ENCODE measurements at places on chromosomes 7 and 10.

DNA sequence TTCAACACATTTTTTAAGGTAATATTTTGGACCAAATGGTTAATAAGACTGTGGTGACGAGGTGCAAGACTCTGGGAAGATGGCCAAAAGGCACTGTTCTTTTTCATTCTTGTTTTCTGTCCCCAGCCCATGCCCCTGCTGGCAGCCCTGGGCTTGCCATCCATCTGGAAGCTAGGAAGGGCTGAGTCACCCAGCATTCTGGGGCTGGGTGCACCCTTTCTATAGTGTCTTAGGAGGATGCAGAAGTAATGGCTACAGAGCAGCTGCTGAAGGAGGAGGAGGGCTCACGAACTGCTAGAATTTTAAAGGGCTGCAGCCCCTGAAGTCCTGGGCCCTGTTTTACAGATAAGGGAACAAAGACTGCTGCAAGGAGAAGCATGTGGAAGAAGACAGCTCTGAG lies 42.8 kb upstream of the ZNF32 start:
- no peak for DNase-seq

GRCh38 chr10:132390921-132391675 lies 5.9 kb upstream of the PWWP2B start:
- DNase-seq, result no peak

DNA sequence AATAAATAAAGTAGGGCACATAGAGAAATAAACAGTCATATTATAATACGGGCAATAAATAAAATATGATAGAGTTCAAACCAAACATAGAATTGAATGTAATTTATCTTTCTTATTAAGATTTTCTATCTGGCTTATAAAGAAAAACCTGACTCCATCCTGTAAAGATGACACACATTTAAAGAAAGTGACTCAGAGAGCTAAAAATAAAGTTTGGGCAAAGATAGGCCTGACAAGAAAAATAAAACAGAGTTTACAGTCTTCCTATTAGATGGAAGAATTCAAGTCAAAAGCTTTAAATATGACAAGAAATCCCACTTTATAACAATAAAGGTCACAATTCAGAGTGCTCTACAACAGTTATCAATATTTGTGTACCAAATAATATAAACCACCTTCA lies 580.6 kb downstream of the PHTF2 start:
- DNase-seq, result no peak

DNA sequence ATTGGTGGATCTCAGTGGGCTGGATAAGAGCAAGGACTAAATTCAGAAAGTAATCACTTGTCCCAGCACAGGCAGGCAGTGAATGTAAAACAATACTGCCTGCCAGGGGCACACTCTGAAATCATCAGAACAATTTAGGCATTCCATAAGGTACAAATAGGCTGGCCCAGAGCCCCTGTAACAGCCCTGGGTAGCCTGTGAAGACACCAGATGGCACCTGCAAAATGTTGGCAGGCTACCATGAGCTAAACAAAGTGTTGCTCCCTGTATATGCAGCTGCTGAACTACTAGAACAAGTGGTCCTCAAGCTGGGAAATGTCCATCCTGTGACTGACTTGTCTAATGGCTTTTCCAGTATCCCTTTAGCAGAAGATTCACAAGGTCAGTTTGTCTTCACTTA lies 3.0 kb upstream of the PRSS37 start:
- DNase-seq, result no peak

DNA sequence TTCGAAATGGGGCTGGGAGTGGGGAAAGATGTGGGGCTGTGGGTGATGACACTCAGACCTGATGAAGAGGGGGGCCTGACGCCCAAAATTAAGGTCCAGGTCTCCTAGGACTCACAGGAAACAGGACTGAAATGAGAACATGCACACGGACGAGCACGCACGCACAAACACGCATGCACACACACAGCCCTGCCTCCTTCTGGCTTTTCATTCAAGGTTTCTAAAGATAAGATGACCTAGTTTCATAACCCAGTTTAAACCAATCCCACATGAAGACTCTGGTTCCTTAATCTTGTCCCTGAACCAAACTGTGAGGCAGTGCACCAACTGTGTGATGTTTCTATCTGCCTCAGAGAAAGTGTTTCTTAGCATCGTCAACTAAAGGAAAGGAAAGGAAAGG lies 162.0 kb downstream of the DGKI start:
- DNase-seq, result no peak

- DNase-seq, result no peak
Observed at GRCh38 chr7:44599222-44599621, 7.2 kb upstream of the OGDH start.

DNA sequence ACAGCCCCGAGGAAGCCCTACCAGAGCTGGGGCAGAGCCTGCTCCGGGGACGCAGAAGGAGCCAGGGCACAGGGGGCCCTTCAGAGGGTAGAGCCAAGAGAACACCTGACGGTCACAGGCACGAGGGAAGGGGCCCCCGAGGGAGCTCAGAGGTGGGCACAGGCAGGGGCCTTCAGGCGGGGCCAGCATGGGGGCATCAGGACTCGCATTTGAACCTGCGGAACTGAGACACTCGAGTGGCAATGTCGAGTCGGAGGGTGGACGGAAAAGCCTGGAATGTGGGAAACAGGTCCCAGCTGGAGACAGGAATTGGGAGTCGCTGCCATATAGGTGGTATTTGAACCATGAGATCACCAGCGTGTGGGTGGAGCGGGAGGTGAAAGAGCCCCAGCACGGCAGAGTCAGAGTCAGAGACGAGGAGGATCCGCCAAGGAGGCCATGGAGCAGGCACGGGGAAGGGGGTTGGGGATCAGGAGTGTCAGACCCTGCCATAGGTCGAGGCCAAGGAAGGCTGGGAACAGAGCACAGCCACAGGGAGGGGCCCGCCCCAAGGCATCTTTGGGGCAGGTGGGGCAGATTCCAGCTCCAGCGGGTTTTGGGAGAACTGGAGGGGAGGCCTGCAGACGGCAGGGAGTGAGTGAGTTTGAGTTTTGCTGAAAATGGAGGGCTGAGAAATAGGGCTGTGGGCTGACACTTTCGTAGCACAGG lies 13.8 kb downstream of the STK32C start:
- DNase-seq, result no peak

GRCh38 chr7:8932751-8933150 lies 499.3 kb downstream of the NXPH1 start:
- DNase-seq, result no peak

DNA sequence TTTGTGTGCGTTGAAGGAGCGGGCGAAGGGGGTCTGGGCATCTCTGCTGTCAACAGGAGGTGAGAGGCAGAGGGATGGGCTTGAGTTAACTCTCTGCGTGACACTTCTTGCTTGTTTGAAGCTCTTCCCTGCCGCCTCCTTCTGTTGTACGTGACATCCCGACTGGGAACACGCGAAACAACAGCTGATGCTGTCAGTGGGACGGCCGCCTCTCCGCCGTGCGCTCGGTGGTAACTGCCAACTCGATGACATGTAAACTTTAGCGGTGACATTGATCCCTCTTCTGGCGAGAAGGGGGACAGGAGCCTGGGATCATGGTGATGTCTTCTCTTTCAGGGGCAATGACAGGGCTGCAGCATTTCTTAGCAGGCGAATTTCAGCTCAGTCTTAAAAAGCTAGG lies 394.5 kb downstream of the TYW1 start:
- no peak for DNase-seq

GRCh38 chr10:4763960-4764428 lies 62.0 kb upstream of the AKR1E2 start:
- DNase-seq, result no peak

DNA sequence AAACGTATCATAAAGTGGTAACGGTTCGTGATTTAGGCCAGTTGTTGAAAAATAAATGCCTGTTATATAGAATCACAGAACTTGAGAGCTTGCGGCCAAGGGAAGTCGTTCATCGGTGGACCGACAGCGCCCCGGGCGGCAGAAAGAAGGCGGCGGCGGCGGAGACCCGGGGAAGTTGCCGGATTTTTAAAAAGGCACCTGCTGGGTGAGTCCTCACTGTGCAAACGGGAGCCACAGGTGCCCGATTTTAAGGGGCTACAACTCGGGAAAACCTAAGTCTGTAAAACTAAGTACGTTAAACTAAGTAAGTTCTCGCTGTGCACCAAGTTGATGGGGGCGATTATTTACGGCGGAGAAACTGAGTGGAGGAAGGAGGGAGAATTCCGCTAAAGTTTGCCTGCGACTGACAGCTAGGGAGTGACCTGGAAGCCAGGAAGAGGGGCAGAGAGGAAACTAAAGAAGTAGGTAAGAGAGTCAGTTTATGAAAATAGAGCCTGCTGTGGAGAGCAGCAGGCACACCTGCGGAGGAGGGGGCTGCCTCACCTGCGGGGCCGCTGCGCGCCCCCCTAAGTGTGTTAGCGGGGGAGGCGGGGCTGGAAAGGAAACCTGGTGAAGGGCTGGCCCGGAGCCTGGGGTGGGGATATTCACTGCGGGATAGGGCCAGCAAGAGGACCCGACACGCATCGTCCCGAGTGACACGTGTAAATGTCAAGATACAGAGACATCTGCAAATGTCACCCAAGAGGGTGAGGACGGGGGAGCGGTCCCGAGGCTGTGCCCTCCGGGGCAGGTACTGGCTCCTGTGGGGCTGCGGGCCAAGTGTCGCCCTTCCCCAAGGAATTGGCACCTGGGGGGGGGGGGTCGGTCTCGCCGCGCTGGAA lies 996 bp downstream of the ADAM12 start:
- no peak for DNase-seq

DNA sequence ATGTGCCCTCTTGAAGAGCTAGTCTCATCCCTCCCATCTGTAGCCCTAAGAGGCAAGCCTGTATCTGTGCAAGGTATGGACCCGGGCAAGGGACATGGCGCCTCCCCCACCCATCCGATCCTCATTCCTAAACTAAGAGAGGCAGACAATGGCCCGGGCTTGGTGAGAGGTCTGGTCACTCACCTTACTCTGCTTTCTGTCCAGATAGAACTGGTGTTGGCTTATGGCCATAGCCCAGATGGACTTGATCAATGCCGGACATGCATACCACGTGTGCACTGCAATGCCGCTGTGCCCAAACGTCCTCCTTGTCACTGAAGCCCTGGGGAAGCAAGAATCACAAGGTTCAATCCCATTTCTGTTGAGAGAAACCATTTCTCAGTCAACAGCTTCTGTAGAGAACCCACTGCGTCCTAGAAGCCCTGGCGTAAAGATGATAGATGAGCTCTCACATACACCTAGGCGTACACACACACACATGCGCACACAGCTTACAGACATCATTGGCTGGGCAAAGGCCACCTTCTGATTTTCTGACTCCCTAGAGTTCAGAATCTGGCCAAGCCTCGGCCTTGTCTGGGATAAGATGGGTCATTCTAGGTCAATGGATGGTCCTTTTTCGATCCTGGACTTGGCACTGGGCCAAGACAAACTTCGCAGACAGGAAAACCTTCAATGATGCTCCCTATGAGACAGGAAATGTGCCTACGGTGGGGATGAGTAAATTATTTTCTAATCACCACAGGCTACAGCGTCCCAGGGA lies 114.6 kb downstream of the PRPF18 start:
- no peak for DNase-seq

DNA sequence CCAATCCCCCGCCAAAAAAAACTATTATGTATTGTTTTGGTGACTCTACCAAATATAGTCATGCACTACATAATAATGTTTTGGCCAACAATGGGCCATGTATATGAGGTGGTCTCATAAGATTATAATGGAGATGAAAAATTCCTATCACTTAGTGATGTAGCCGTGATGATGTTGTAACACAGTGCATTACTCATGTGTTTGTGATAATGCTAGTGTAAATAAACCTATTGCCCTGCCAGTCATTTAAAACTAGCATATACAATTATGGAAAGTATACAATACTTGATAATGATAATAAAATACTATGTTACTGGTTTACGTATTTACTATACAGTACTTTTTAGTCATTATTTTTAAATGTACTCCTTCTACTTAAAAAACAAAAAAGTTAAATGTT lies 101.5 kb downstream of the SLC25A40 start:
- DNase-seq, result no peak

- DNase-seq, result no peak
Observed at GRCh38 chr10:26779176-26779860, 81.4 kb downstream of the ABI1 start.

DNA sequence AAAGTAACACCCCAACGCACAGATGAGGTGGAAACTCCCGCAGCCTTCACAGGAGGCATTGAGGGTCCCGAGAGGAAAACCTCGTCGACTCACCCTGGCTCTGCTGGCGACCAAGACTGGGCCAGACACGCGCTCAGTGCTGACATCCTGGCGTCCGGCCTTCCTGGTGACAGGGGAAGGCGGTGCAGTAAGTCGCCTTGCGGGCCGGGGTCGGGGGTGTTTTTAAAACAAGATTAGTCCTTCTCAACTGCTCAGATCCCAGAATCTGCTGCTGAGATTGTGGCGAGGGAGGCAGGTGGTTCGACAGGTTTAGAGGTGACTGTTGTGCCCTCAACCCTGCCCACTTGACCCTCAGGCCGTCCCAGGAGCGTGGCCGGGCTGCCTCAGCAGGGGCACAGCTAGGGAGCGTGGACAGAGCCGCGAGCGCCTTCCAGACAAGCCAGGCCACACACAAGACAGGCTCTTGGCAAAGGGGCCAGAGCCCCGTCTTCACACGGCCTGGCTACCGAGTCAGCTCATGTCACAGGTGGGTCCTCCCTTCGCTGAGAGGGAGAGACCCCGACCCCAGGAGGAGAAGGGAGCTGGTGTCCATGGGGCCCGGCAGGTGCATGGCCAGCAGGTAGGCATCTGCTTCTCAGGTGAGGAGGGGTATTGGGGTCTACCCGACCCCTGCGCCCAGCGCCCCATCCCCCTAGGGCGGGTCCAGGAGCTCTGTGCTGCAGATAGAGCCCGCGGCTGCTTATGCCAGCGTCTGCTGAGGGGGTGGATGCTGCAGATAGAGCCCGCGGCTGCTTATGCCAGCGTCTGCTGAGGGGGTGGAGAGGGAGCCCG lies 81.6 kb downstream of the DNAJB6 start:
- DNase-seq, result no peak

DNA sequence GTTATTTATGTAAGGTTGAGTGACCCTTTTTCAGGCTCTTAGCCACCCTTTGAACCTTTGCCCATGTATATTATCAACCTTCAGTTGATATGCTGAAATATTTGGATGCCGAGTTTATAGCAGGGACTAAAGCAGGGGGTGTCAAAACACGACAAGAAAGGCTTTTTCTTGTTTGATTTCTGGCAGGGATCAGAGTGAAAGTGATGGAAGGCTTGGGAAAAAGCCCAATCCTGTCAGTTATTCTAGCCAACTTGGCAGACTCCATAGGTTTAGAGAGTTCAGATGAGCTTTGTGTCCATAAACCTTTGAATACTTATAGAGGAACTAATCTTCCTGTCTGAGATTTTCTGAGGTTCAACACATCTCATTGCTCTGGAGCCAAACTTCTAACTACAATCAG lies 47.5 kb downstream of the INHBA start:
- DNase-seq, result no peak

DNA sequence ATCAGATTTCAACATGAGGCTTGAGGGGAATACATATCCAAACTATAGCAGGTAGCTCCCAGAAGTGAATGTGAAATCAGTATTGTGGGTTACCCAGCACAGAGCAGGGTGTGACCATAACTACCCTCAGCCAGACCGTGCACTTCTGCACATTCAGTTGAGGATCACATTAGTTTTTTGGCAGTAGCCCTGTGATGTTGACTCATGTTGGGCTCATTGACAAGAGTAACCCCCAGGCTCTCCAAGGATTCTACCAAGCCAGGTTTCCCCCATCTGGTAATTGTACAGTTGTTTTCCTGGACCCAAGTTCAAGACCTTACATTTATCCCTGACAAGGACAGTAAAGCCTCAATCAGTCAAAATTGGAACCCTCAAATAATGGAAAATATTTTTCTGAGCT lies 11.7 kb upstream of the CPA4 start:
- DNase-seq, result no peak

Measured in NCI-H2081 treated with DMSO at 0.1 percent for 48 hours (cell line).